ENCODE measurements at places on chromosomes 7 and 10. TPM values are rescaled to one million over a fixed set of nuclear protein-coding genes. Genes with fewer than 3 reads are reported as not detected.

Gene LFNG
- total RNA-seq = 4.5 TPM

Gene FAM237B
- total RNA-seq = not detected

Gene PRPS1L1
- not detected for total RNA-seq

Gene PILRA
- 1.1 TPM for total RNA-seq

Gene ACTL6B
- total RNA-seq = not detected

Gene PHF14
- total RNA-seq = 12.1 TPM

Gene CXCL12
- total RNA-seq = 255 TPM

Gene PNLIP
- not detected for total RNA-seq

Gene TBRG4
- 46.5 TPM for total RNA-seq

Gene ZNF239
- 1.8 TPM for total RNA-seq

Gene GBX1
- total RNA-seq = not detected

Gene IDI1
- total RNA-seq = 79.1 TPM

Gene TUBB8
- not detected for total RNA-seq

Gene SFRP4
- 5.2 TPM for total RNA-seq

Gene FAM13C
- 2.6 TPM for total RNA-seq

Gene PHKG1
- not detected for total RNA-seq

Gene LEP
- 0.16 TPM for total RNA-seq

Gene HOXA13
- total RNA-seq = not detected

Gene MYH16
- not detected for total RNA-seq

Gene CLEC2L
- not detected for total RNA-seq

Gene TMEM229A
- total RNA-seq = 2.1 TPM

Gene ANXA7
- total RNA-seq = 95.7 TPM

Gene ZSCAN25
- total RNA-seq = 6.9 TPM

Gene PARD3
- 22.9 TPM for total RNA-seq

Gene SRRM3
- total RNA-seq = 4.7 TPM

Gene NODAL
- not detected for total RNA-seq

Gene COL28A1
- not detected for total RNA-seq

Gene DRGX
- not detected for total RNA-seq

Gene ERVW-1
- total RNA-seq = not detected

Gene CFAP70
- 0.18 TPM for total RNA-seq

Gene DPY19L1
- total RNA-seq = 57.3 TPM

Gene NRCAM
- total RNA-seq = 67.4 TPM

Gene RNF148
- total RNA-seq = 0.32 TPM

Gene JAKMIP3
- total RNA-seq = 0.16 TPM

Gene ITGA8
- total RNA-seq = 10.1 TPM

Gene LIPJ
- not detected for total RNA-seq

Gene PGAM2
- total RNA-seq = not detected

Gene ZNF680
- total RNA-seq = 17.9 TPM

Gene CALY
- not detected for total RNA-seq

Gene KLF14
- not detected for total RNA-seq

Gene CAV1
- 261 TPM for total RNA-seq

Gene NPFFR1
- not detected for total RNA-seq

Gene GCK
- total RNA-seq = not detected

Gene FEZF1
- total RNA-seq = not detected

Gene CCL24
- total RNA-seq = not detected

Gene HTRA1
- total RNA-seq = 123 TPM

Gene GARIN1A
- under 0.01 TPM for total RNA-seq

Gene AZGP1
- total RNA-seq = not detected

Gene FOXI2
- total RNA-seq = not detected

Gene HEPACAM2
- total RNA-seq = not detected

Gene SLC39A12
- total RNA-seq = not detected

Gene IKZF1
- not detected for total RNA-seq

Gene SSC4D
- total RNA-seq = 0.16 TPM

Gene CALML3
- not detected for total RNA-seq

Gene ANTXRL
- total RNA-seq = not detected

Gene TMEM130
- total RNA-seq = 1.1 TPM
